ENCODE measurements at places on chromosomes 5 and 9.

GRCh38 chr9:135123773-135124134, 36.3 kb downstream of the OLFM1 start:
- no peak for DNase-seq

- no peak for DNase-seq
These were observed 122.8 kb downstream of the ARHGEF28 start for GRCh38 chr5:73748510-73749400.

GRCh38 chr5:174355208-174355612, 309.7 kb downstream of the NSG2 start:
- no peak for DNase-seq

- no peak for DNase-seq
These were observed 30.8 kb upstream of the AGGF1 start for GRCh38 chr5:76999451-76999850.

DNA sequence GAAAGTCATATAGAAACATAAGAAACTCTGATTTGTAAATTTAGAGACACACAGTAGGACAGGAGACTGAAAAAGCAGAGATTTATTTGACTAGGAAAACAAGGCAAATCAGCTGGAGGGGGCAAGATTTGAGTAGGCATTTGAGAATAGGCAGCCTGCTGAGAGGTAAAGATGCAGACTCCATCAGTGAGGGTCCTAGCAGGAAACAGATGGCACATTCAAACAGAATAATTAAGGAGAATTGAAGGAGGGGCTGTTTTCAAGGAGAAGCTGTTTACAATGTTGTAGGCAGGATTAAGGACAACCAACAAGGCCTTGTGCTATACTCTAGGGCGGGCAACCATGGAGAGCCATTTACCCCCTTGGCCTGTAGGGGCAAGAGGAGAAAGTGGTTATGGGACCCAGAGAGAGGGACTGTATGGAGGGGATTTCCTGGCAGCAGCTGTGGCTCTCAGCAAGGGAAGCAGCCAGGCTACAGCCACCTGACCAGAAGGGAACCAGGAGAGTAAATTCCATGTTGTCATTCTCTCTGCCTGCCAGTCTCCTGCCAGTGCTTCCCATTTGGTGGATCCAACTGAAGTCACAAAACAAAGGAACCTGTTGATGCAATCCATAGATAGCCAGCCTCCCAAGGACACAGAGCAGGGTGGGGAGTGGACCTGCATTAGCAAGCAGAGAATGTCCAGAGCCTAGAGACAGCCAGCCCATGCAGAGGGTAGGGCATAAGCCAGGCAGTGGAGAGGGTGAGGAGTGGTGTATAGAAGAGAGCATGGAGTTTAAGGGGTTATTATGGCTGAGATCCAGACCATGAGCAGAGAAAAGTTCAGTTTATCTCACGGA, 38.2 kb downstream of the PAPPA start:
- DNase-seq: no peak

DNA sequence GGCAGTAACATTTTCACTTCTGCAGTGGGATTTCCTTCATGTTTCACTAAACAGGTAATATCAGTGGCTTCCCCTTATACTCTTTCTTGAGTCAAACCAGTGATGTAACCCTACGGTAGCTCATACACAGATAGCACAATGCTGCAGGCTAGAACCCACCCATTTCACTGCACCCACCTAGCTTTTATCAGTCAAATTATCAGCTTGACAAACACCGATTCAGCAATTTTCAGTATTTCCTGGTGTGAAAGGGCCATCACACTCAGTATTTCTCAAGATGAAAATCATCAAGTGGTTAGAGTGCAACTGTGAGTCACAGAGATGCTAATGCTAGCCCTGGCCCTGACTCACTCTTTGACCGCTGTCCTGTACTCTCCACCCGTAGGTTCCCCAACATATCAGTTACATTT, 242.3 kb upstream of the PTGER4 start:
- DNase-seq: no peak

- DNase-seq: no peak
These were observed 50.4 kb upstream of the PTGS1 start for GRCh38 chr9:122320413-122320881.

DNA sequence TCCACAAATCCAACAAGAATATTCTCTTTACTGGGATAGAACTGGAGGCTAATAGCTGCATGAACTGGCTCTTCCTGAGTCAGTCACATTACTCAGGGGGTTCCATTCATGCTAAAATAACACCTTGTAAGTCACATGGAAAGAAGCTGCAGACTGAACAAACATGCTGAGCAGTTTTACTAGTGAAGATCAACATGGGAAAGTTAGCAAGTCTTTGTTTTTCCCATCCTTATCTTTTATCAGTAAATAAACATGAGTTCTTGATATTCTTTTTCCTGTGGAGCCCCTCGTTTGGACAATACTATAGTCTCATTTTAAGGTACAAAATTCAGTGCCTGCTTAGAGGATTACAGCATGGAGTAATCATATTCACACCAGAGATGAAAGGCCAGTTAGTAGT, 43.7 kb upstream of the TEK start:
- no peak for DNase-seq

DNA sequence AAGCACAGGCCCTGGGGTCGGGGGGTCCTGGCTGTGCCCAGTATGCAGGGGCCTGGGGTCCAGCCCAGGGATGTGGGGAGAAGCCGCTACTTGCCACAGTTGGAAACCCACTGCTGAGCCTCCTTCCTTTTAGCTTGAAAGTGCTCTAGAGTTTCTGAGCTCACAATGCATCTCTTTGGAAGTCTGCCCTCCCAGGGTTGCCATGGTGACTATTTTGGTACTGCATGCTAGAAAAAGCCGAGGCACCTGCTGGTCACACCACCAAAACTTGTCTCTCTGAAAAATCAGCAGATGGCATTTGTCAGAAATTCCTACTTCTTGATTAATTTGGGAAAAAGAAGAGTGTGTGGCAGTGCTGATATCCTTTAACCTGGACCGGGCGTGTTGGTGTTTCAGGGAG, 151.8 kb downstream of the SEC61B start:
- DNase-seq: no peak

DNA sequence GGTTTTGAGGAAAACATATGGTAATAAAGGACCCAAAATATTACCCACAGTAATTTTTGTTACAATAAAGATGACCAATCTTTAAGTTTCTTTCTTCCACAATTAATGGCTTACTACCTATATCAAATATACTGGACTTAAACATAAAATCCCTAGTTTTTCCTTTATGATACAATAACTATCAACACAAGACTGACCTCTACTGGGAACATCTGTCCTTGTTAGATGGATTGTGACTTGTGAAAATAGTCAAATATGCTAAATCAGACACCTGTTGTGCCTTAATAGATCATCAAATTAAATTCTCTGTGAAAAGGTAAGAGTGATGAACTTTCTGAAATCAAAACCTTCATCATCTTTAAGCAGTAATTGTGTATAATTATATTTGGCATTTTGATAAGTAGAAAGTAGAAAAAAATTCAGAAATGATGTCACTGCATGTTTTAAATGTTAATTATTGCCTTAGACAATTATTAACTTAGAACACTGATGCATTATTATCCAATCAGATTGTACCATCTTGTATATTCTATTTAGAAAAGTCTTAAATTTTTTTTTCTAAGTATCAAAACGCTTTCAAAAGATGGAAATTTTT, 113.6 kb downstream of the DEPDC1B start:
- no peak for DNase-seq

DNA sequence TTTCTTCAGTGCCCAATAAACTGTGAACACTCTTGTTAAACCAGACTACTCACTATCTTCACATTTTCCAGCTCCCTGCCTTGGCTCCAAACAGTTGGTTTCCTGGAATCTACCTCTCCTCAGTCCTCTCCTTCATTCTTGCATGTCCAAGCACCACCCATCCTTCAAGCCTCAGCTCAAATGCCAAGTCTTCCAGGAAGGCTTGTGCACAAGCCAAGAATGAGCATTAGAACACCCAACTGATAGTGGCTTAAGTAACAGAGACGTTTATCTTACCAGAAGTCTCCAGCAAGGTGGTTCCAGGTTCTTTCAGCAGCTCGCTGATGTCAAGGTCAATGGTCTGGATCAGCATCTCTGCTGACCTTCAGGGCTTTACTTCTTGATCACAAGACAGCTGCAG, 60.1 kb downstream of the PTPDC1 start:
- no peak for DNase-seq

DNA sequence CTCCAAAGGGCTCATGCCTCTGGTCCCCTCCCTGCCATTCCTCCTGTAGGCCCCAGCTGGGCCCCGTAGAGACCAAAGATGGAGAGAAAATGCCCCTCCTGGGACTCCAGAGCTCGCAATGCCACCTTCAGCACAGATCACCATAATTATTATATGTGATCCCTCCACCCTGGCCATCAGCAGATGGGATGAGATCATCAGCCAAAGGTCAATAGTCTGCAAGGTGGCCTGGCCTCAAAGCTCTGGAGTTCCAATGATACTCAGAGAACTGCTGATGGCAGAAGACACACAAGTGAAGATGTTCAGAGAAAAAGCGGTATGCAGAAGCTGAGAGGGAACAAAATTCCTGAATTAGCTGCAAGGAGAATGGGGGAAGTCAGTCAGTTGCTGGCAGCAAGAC, 5.0 kb downstream of the RPP25L start:
- DNase-seq: no peak

DNA sequence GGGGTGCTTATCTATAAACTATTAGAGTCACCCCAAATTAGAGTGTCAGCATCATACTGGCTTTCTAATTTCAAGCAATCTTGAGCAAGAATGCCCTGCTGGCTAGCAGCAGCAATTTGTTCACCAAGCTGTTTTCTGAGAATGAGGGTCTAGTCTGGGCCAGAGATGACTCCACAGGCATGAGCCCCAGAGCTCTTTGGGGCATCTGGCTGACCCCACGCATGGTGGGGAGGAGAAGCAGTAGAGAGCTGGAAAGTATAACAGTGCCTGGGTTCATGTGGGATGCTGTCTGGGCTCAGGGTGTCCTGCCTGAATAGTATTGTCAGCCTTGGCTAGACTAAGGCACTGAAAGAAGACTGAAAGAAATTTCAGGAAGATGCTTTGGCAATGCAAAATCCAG, 64.9 kb downstream of the C6 start:
- no peak for DNase-seq

GRCh38 chr9:33682551-33682950, 112.8 kb upstream of the PRSS3 start:
- DNase-seq: no peak

- DNase-seq: no peak
These were observed 175.3 kb upstream of the TBC1D2 start for GRCh38 chr9:98430535-98431292.

DNA sequence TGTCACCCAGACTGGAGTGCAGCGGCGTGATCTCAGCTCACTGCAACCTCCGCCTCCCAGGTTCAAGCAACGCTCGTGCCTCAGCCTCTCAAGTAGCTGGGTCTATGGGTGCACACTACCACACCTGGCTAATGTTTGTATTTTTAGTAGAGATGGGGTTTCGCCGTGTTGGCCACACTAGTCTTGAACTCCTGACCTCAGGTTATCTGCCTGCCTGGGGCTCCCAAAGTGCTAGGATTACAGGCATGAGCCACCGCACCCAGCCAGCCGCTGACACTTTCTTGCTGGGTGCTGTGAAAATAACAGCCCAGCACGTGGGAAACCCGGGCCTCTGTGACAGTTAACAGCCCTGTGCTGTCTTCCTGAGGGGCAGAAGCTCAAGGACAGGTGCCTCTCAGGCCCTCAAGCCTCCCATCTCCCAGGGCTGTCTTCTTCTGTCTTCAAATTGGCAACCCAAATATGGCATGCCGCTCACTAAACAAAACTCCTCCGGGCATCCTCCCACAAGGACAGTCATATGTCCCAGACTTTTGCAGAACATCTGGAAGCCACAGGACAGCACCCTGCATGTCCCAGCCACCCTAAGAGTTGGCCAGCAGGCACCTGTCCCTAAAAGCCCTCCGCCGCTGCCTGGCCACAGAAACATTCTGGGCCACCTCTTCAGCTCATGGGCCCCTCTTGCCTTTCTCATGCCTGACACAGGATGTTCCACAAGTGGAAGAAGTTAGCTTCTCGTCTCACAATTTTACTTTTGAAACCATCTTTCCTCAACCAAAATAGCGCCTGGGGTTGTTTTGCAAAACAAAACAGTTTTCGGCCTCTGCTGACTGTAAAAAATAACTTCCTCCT, 233.6 kb downstream of the SYK start:
- DNase-seq: no peak

DNA sequence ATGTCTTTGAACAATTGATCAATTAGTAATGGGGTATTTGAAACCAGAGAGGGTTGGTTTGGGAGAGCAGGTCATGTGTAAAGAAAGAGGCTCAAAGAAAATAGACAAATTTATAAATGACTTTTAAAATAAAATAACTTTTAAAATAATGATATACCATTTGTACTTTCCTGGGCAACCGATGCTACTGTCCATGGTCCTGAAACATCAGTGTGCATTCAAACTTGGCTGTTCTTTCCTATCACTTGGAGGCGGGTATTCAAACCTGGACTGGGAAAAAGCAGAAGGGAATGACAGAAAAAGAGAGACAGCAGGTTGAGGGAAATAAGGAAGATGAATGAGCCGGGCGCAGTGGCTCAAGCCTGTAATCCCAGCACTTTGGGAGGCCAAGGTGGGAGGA, 1446.4 kb upstream of the WWC1 start:
- no peak for DNase-seq

DNA sequence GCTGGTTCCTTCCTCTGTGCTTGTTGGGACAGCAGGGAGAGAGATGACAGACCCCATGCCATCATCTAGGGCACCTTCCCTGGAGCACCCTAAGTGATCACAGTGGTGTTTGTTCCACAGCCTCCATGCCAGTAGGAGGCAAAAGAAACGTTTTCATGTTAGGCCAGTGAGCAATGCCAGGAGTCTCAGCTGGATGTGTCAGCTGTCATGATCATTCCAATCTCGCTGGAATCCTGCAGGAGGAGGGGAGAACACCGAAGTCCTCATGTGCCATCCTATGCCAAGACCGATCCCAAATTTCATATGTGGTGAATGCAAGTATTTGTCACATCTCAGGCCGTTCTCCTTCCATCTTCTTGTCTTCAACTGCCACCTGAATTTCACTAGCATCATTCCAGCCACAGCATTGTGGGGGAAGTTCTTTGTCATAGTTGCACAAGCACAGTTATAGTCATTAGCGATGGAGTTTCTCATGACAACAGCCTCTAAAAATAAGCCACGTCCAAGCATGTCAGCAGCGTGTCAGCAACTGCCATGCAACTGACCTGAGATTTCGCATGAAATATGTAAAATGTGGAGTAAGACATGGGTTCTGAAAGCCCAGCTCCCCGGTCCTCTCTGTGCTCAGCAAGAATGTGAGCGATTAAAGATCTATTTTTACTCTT, 97.2 kb upstream of the DNAH5 start:
- DNase-seq: no peak

- DNase-seq: no peak
These were observed 298.0 kb downstream of the DOCK8 start for GRCh38 chr9:512555-513272.

DNA sequence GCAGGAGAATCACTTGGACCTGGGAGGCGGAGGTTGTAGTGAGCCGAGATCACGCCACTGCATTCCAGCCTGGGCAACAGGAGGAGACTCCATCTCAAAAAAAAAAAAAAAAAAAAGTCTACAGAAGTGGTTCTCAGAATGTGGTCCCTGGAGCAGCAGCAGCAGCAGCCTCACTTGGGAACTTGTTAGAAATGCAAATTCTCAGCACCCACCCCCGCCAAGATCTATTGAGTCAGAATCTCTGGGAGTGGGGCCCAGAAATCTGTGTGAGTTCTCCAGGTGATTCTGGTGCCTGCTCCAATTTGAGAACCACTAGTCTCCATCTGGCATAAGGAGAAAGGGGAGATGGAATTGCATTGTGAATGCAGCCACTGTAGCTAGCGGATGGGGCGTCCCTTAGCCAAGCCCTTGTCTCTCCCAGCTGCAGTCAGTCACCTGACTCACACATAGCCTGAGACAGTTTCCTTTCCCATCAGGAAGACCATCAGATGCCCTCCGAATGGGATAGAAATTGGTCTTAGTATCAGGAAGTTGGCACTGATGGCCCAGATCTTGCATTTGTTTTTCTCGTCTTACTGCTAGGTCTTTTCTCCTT, 12.2 kb upstream of the PTCH1 start:
- no peak for DNase-seq

Measured in activated T-helper 1 cell treated with Interleukin-2 at 50 U/mL for 16 hours (primary cell).